ENCODE measurements at places on chromosomes 7 and 10.

DNA sequence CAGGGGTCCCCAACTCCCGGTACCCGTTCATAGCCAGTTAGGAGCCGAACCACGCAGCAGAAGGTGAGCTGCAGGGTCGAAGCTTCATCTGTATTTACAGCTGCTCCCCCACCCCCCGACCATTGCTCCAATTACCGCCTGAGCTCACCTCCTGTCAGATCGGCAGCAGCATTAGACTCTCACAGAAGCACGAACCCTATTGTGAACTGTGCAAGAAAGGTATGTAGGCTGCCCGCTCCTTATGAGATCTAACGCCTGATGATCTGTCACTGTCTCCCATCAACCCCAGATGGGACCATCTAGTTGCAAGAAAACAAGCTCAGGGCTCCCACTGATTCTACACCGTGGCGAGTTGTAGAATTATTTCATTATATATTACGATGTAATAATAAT lies 14.6 kb upstream of the AZGP1 start:
- peak; percentile 43 for DNase-seq

GRCh38 chr10:124354411-124355382 lies 64.0 kb downstream of the OAT start:
- DNase-seq, result peak; percentile 82

DNA sequence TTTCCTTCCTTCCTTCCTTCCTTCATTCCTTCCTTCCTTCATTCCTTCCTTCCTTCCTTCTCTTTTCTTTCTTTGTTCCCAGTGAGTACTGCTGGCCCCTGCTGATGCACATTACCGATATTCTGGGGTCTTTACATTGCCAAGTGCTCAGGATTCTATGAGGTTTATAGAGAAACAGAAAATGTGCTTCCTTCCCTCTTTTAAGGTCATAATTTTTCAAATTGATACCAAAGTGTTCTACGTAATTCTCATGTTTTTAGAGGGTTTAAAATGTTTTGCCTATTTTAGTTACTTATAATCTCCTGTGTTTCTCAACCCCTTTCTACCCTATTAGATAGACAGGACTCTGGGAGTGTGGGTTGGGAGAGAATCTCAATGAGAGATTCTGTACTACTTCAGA lies 291.2 kb downstream of the HDAC9 start:
- DNase-seq, result no peak

DNA sequence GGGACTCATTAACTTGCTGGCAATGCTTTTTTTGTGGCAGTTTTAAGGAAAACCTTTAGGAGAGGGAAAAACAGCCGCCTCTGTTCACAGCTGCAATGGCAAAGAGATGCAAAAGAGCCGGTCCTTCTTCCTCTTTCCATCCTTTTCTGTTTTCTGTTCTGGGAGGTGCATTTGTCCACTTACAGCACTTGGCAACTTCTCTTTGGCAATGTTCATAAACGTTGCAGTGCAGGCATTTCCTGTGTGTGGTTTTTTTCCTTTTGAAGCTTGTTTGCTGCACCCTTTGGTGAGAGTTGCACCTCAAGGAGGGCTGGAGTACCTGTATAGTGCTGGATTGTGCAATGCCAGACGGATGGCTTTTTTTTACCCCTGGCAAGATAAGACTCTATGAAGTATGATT lies 53.9 kb upstream of the HABP2 start:
- DNase-seq, result no peak

DNA sequence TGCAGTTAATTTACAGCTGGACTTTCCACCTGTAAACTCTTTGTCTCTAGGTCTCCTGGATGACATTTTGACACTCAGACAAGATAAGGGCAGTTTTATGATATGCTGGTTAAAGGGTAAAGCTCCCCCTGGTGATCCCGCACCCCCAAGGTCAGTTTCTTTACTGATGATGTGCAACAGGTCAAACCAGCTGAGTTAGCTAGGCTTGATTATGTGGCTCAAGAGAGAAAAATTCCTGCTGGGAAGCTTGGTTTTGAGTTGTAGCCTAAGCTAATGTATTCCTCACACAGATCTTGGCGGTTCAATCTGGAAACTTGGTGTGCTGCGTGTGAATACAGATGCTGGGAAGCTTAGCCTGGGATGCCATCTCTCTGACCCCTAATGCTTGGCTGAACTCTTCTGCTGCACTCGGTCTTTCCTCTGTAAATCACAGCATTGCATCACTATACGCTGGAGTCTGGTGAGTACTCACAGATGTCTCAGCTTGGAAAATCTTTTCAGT lies 11.4 kb upstream of the AKR1D1 start:
- DNase-seq, result no peak

- no peak for DNase-seq
These were observed 38.9 kb upstream of the PRKG1 start for GRCh38 chr10:51035344-51035743.

Data from sciatic nerve (tissue), 2 donors.